Esophagus muscularis mucosa (tissue), 4 donors: ENCODE measurements at places on chromosomes 7 and 10. TPM values are rescaled to one million over a fixed set of nuclear protein-coding genes. Genes with fewer than 3 reads are reported as not detected.

GRCh38 chr7:33286501-33286900 is 157.1 kb downstream of the BBS9 start:
- DNase-seq, result no peak

- DNase-seq, result no peak
Measured at GRCh38 chr10:19168584-19168983, 120.0 kb downstream of the MALRD1 start.

DNA sequence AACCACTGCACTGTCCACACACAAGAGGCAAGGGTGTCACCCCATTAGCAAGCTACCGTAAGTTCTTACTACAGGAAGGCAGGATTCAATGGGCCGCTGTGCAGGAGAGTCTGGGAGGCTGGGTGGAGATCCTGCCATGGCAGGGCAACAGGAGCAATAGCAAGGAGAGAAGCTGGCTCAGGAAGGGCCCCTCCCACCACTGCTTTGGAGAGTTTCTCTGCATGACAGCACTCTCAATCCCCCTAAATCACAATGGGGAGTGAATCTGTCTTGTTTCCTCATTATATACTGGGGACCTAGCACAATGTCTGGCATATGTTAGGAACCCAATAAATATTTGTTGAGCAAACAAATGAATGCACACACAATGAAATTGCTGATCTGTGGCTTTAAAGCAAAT is 83.2 kb upstream of the SFMBT2 start:
- no peak for DNase-seq

- no peak for DNase-seq
Measured at GRCh38 chr10:95411635-95412034, 120.8 kb upstream of the PDLIM1 start.

DNA sequence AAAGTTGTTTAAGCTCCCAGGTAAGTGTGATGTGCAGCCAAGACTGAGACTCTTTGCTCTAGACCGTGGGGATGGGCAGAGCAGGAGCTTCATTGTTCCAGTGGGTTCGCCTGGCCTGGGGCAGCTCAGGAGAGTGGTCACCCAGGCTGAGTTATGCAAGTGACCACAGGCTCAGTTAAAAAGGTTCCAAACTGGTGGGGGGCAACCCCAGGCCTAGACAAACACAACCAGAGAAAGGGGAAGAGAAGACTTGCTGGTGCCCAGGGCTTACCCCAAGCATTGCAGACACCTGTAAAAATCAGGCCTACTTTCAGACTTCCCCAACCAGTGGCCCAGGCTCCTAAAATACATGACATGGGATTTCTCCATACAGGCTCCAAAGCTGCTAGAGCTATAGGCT is 21.6 kb downstream of the CREB3L2 start:
- no peak for DNase-seq

- DNase-seq, result no peak
Measured at GRCh38 chr7:47580175-47580706, 1.7 kb downstream of the TNS3 start.

PTPRN2 gene
- 2.1 TPM for total RNA-seq

ACBD7 gene
- total RNA-seq, result not detected
